ENCODE measurements at places on chromosomes 6 and 20. TPM values are rescaled to one million over a fixed set of nuclear protein-coding genes. Genes with fewer than 3 reads are reported as not detected.

Gene NFKBIL1
- 6.9 TPM for total RNA-seq

- H3K4me1 ChIP-seq = peaks cover 5% of the 10 kb centered on the region
- no peak for DNase-seq
- H3K36me3 ChIP-seq = peaks cover 4% of the 10 kb centered on the region
- H3K27me3 ChIP-seq = no peaks in the 10 kb centered on the region
Observed at GRCh38 chr20:31572042-31572700, 32.9 kb upstream of the ID1 start.

DNA sequence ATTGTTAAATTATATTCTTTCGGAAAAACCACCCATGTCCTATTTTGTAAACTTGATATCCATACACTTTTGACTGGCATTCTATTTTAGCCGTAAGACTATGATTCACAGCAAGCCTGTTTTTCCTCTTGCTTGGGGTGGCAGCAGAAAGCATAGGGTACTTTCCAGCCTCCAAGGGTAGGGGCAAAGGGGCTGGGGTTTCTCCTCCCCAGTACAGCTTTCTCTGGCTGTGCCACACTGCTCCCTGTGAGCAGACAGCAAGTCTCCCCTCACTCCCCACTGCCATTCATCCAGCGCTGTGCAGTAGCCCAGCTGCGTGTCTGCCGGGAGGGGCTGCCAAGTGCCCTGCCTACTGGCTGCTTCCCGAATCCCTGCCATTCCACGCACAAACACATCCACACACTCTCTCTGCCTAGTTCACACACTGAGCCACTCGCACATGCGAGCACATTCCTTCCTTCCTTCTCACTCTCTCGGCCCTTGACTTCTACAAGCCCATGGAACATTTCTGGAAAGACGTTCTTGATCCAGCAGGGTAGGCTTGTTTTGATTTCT, 2.1 kb upstream of the ESR1 start:
- peaks cover 31% of the 10 kb centered on the region for H3K27me3 ChIP-seq
- H3K4me1 ChIP-seq = peaks cover 2% of the 10 kb centered on the region
- no peak overlapping the region for H3K4me3 ChIP-seq
- DNase-seq = no peak
- H3K27ac ChIP-seq = no peak overlapping the region
- no peaks in the 10 kb centered on the region for H3K36me3 ChIP-seq

Gene EFCAB8
- total RNA-seq = 1.3 TPM

Gene FNDC11
- 0.38 TPM for total RNA-seq

DNA sequence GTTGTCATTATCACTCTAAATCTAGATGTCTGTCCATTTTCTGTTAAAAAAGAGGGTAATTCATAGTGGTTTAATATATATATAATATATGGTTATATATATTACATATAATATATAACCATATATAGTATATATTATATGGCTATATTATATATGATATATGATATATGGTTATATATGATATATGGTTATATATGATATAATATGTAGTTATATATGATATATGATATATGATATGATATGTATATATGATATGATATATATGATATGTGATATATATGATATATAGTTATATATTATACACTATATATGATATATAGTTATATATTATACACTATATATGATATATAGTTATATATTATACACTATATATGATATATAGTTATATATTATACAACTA, 8.6 kb downstream of the OR2A4 start:
- H3K36me3 ChIP-seq = no peaks in the 10 kb centered on the region
- no peaks in the 10 kb centered on the region for H3K4me1 ChIP-seq
- H3K27ac ChIP-seq = no peak overlapping the region
- H3K4me3 ChIP-seq = no peak overlapping the region
- no peak for DNase-seq
- no peaks in the 10 kb centered on the region for H3K27me3 ChIP-seq

Gene GLP1R
- total RNA-seq = not detected
